ENCODE measurements at places on chromosomes 5 and 9.

- DNase-seq, result peak; percentile 97
Measured at GRCh38 chr9:131289301-131290035, at the start of gene PLPP7. Gene PLPP7, plus strand, starts transcription at chr9:131289723. Its CDS starts 275 bp downstream, at chr9:131289998.

GRCh38 chr5:180290568-180291233 is 1.2 kb downstream of the MAPK9 start:
- no peak for DNase-seq

DNA sequence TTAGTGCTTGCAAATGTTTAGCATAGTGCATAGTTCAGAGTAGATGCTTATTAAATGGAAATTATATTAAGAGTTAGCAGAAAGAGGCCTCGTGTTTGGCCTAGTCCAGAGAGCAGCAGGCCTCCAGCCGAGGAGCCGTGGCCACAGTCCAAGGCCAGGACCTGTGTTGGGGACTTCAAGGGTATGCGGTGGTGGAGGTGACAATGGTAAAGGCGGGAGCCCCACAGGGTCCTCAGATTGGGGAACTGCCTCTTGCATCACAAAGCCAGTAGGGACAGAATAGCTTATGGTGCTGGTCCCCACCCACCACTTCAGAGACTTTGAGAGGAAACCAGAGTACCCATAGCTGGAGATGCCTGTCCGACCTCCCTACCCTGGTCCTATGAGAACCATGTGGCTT is 554.6 kb upstream of the RIOK2 start:
- DNase-seq, result no peak

- no peak for DNase-seq
Measured at GRCh38 chr5:37957218-37957617, 117.4 kb upstream of the GDNF start.

DNA sequence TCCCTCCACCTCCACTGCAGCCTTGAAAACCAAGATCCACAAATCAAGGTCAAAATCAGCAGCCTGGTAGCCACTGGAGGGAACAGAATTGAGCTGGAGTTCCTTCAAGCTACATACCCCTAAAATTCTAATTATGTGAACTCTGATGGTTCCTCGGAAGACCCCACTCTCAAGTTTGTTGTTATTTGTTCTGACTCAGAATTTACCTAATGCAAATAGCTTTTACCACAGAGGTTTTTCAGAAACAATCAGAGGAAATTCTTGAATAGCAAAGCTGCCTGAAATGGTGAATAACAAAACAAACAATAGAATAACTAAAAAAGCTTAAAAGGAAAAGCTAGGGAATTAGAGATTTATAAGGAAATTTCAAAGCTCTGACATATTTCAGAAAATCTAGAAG is 220.0 kb downstream of the CDH18 start:
- no peak for DNase-seq

DNA sequence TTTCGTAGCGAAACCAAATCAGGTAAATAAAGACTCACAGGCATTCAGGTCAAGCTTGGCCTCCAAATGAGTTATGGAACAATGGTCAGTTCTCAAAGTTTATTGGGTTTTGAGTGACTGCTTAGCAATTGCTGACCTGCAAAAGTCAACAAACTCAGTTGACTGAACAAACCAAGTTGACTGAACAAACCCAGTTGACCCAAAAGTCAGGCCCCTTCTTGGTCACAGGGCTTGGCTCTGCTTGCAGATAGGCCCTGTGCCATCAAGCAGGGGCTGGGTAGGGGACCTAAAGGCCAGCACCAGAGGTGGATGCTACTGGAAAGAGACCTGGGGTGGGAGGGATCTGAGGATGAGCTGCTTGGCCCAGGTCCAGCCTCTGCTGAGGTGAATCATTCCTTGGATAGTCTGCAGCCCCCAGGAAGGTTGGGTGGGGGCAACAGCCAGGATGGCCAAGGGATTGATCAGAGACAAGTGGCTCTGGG is 64.6 kb downstream of the GADD45G start:
- DNase-seq, result no peak

GRCh38 chr5:43769571-43770355 is 166.8 kb downstream of the NNT start:
- DNase-seq, result no peak

DNA sequence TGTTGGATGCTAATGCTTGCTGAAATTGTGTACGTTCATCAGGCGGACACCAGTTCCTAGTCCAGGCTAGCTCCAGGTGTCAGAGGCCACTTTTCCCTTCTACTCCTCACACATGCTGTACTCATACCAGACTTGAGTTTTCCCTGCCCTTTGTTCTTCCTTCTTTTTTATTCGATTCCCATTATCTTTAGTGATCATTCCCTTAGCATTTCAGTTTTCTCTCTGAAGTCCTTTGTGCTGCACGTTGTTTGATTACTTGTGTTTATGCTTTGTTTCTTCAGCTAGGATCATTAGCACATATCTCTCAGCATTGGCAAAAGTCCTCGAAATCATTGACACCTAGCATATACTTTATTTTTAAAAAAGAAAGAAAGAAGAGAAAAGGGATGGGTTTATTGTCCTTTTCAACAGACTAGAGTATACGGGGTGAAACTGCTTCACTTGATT is 409 bp upstream of the COX7C start:
- no peak for DNase-seq

GRCh38 chr5:96963267-96963666 is 27.4 kb downstream of the LNPEP start:
- DNase-seq, result no peak

- DNase-seq, result no peak
Measured at GRCh38 chr5:77869116-77869798, 93.1 kb upstream of the TBCA start.

- DNase-seq, result no peak
Measured at GRCh38 chr5:179368126-179368805, 23.0 kb upstream of the ADAMTS2 start.

DNA sequence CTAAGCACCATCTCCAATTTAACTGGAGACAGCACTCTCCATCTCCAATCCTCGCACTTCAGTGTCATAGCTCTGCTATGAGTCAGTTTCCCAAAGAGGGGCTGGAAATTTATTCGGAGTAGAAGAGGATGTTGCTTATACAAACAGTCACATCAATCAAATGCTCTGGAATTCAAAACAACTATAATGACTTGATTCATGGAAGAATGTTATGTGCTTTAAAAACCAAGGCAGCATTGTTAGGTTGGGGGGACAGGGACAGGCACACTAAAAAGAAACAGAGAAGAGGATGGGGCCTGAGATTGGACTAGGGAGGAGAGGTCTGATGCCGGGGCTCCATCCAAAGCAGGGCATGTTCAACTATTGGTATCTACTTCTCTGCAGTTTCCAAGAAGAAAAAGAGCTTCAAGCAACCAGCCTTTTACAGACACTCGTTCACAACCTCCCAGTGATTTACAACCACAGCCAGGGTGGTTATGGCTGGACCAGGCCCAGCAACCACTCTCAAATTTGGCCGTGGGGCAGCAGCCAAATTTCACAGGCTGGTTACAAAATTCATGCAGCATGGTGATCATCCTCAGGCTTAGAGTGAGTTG is 117.5 kb upstream of the ZNF366 start:
- no peak for DNase-seq

DNA sequence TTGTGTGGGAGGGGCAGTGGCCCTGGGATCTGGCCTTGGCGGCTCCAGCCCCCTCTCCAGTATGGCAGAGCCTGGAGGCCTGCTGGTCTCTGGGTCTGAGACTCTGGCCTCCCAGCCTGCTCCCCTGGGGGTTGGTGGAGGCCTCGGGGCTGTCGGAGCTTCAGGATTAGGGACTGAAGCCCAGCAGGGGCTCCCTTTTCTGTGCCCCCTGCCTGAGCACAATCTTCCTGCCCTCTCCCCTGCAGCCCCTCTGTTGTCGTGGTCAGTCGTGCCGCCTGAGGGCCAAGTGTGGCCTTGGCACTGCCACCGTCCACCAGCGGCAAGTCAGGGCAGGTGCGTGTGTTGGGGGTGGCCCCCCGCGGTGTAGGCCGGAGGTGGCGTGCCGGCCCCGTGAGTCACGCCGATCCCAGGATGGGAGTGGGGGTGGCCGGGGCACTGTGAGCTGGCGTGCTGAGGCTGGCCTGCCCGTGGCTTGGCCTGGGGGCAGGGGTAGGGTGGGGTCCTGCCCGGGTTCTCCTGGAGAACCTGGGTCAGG is 53.6 kb downstream of the RXRA start:
- no peak for DNase-seq

- no peak for DNase-seq
Measured at GRCh38 chr9:133397895-133398294, 19.9 kb downstream of the REXO4 start.

GRCh38 chr9:125608489-125609224 is 98.4 kb downstream of the MAPKAP1 start:
- DNase-seq, result no peak

- DNase-seq, result no peak
Measured at GRCh38 chr5:109767997-109768396, 78.3 kb downstream of the MAN2A1 start.

DNA sequence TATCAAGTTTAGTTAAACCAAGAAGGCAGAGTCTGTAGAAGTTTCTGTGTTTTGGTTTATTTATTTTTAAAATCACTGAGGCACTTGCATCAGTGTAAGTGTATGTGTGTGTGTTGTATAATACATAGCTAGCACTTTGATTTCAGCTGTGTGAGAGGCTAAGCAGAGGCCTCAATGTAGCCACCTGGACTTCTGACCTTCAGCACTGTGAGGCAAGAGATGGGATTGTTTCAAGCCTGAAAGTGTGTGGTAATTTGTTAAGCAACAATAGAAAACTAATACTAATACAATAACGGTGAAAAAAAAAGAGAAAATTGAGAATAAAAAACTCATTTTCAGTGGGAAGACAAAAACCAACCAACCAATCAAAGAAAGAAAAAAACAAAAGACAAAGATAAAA is 327.3 kb downstream of the CDH18 start:
- no peak for DNase-seq

- DNase-seq, result no peak
Measured at GRCh38 chr5:28523888-28524635, 1485.7 kb upstream of the CDH9 start.

DNA sequence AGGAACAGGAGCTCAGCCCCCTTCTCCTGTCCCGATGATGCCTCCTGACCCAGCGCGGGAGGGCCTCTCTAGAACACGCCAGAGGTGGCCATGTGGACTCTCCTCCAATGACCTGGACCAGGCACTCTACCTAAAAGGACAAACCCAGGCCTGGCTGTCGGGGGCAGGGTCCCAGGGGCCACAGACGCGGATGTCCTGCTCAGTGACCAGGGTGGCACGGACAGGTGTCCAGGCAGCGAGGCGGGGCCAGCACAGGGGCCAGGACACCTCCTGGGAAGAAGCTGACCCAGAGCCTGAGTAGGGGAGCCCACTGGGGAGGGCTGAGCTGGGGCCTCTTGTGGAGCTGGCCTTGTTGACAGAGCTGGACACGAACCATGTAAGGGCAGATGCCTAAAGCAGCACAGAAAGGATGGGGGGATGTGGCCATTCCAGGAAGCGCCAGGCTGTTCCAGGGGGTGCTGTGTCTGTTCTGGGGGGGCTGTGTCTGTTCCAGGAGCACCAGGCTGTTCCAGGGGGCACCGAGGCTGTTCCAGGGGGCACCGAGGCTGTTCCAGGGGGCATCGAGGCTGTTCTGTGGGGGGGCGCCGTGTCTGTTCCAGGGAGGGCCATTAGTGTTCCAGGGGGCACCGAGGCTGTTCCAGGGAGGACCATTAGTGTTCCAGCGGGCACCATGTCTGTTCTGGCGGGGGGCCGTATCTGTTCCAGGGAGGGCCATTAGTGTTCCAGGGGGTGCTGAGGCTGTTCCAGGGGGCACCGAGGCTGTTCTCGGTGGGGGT is 30.5 kb downstream of the EXD3 start:
- no peak for DNase-seq

DNA sequence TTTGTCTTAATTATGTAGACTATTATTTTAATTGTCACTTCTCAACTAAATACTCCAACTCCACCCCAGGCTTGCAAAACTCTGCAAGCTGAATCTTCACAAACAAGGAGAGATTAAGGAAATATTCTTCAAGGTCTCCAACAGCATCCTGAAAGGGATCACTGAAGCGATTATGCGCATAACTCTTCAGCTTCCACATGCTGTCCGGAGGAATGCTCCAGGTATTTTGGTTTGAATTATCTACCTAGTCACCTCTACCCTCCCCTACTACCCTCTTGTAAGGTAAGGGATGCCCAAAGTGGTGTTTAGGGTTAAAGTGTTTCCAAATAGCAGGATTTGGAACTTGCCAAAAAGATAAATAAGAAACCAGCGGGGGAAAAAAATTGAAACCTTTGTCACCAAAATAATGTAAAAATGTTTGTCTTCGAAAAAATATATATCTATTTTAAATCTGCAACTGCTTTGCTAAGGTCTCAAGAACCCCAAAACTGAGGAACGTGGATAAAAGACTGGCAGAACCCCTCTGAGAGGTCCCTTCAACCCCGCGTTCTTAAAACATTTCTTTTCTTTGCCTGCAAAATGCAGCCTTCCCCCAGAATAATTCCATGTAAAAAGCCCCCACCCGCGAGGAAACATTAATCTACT is 11.6 kb downstream of the PTCH1 start:
- DNase-seq, result no peak

DNA sequence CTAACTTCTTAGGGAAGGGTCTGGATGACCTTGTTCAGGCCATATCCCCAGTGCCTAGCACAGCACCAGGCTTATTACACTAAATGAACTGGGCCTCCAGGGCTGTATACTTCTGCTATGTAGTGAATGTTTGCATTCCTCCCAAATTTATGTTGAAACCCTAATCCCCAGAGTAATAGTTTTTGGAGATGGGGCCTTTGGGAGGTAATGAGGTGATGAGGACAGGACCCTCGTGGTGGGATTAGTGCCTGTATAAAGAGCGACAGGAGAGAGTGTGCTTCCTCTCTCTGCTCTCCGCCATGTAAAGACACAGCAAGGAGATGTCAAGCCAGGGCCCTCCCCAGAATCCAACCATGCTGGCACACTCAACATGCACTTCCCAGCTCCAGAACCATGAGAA is 148.3 kb downstream of the SEC61B start:
- no peak for DNase-seq

DNA sequence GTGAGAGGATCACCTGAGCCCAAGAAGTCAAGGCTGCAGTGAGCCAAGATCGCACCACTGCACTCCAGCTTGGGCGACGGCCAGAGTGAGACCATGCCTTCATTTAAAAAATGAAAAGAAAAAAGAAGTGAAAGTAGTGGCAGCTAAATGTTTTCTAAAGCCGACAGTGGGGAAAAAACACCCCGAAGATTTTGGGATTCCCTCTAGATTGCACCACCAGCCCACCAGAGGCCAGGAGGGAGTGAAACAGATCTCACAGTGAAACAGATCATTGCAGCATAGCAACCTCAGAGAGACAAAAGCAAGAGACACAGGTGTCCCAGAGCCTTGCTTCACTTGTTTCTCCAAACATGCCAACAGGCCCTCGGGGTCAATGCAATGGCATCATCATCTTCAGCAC is 156.8 kb downstream of the PAX5 start:
- no peak for DNase-seq

- no peak for DNase-seq
Measured at GRCh38 chr9:119868694-119869093, 499.5 kb upstream of the BRINP1 start.

- DNase-seq, result no peak
Measured at GRCh38 chr5:107232788-107233187, 437.9 kb downstream of the EFNA5 start.

GRCh38 chr5:133895979-133896845 is 72.2 kb downstream of the C5orf15 start:
- peak; percentile 3 for DNase-seq

All from D721Med (cell line).